ENCODE measurements at places on chromosomes 3 and 15. TPM values are rescaled to one million over a fixed set of nuclear protein-coding genes. Genes with fewer than 3 reads are reported as not detected.
A peak's percentile ranks its signal among the peaks of the same experiment; 100 is the strongest.

- H3K4me3 ChIP-seq = no peak overlapping the region
- H3K36me3 ChIP-seq = peaks cover 3% of the 10 kb centered on the region
- no peak for DNase-seq
- H3K4me1 ChIP-seq = peaks cover 7% of the 10 kb centered on the region
Observed at GRCh38 chr15:77305953-77306352, 114.0 kb downstream of the PEAK1 start.

- DNase-seq = no peak
- no peaks in the 10 kb centered on the region for H3K36me3 ChIP-seq
- no peak overlapping the region for H3K27ac ChIP-seq
- H3K27me3 ChIP-seq = no peaks in the 10 kb centered on the region
- no peak overlapping the region for H3K4me3 ChIP-seq
- peaks cover 10% of the 10 kb centered on the region for H3K4me1 ChIP-seq
Observed at GRCh38 chr3:13022348-13023234, 50.6 kb downstream of the IQSEC1 start.

DNA sequence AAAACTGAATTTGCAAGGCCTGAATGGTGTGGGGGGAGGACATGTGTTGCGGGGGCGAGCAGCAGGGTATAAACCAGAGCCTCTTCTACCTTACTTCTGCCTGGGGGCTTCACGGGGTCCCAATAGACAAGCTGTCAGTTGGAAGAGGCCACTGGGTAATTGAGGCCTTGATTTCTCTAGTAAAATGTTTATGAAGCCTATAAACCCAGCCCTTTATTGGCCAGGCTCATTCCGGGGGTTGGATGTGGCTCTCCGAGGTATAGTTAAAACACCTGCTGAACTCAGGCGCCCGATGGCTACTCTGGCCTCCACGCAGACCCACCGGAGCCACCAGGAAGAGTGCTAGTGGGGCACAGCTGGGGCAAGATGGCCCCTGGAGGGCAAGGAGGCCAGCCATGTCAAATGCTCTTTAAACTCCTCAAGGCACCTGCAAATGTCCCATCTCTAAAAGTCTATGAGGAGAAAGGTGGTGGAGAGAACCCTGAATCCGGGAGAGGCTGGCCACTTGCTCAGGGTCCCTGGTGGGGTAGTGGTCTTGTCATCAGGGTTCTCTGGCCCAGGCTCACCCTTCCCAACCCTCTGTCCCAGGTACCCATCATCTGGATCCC, 34.3 kb downstream of the IGDCC3 start:
- no peak overlapping the region for H3K4me3 ChIP-seq
- no peak for DNase-seq
- H3K36me3 ChIP-seq = no peaks in the 10 kb centered on the region
- no peak overlapping the region for H3K27ac ChIP-seq
- H3K4me1 ChIP-seq = no peaks in the 10 kb centered on the region
- peaks cover 11% of the 10 kb centered on the region for H3K27me3 ChIP-seq

GRCh38 chr3:52532838-52533622, 627 bp downstream of the NT5DC2 start:
- no peaks in the 10 kb centered on the region for H3K27me3 ChIP-seq
- peak overlapping the region; percentile 81 for H3K4me3 ChIP-seq
- peak; percentile 81 for DNase-seq
- peaks cover 18% of the 10 kb centered on the region for H3K4me1 ChIP-seq
- peaks cover 11% of the 10 kb centered on the region for H3K36me3 ChIP-seq

DNA sequence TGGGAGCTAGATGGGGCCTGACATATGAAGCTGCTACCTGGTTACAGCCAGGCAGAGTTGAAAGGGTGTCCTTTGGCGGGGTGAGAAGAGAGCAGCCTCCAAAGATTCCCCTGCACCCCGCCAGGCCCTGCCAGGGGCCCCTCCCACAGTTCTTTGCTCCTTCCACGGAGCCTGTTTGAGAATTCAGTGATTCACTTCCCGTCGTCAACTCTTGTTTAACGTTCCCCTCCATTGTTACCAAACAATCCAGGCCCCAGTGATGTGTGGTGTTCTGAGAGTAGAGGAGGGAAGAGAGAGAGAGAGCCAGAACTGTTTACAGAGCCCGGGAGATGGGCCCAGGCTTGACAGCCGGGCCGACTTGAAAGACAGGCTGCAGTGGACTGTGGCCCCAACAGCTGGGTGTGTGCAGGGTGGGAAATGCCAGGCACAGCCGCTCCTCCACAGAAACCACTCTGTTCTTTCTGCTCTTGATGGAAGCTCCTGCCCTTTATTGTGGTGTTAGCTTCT, 81.5 kb downstream of the SMAD3 start:
- peaks cover 14% of the 10 kb centered on the region for H3K36me3 ChIP-seq
- peaks cover 85% of the 10 kb centered on the region for H3K4me1 ChIP-seq
- peak overlapping the region; percentile 56 for H3K4me3 ChIP-seq
- peak overlapping the region; percentile 93 for H3K27ac ChIP-seq

- no peaks in the 10 kb centered on the region for H3K27me3 ChIP-seq
- H3K4me1 ChIP-seq = no peaks in the 10 kb centered on the region
- no peak overlapping the region for H3K27ac ChIP-seq
- no peak for DNase-seq
Observed at GRCh38 chr3:11465744-11466616, 177.7 kb downstream of the VGLL4 start.

- H3K4me3 ChIP-seq = peak overlapping the region; percentile 4
- H3K36me3 ChIP-seq = no peaks in the 10 kb centered on the region
- no peak for DNase-seq
- no peak overlapping the region for H3K27ac ChIP-seq
- H3K4me1 ChIP-seq = peaks cover 10% of the 10 kb centered on the region
Observed at GRCh38 chr3:156161172-156161571, 40.8 kb downstream of the KCNAB1 start.

- H3K36me3 ChIP-seq = no peaks in the 10 kb centered on the region
- no peak overlapping the region for H3K4me3 ChIP-seq
- no peak overlapping the region for H3K27ac ChIP-seq
- peaks cover 66% of the 10 kb centered on the region for H3K27me3 ChIP-seq
- H3K4me1 ChIP-seq = peaks cover 3% of the 10 kb centered on the region
Observed at GRCh38 chr3:186831798-186832197, 10.7 kb upstream of the ADIPOQ start.

DNA sequence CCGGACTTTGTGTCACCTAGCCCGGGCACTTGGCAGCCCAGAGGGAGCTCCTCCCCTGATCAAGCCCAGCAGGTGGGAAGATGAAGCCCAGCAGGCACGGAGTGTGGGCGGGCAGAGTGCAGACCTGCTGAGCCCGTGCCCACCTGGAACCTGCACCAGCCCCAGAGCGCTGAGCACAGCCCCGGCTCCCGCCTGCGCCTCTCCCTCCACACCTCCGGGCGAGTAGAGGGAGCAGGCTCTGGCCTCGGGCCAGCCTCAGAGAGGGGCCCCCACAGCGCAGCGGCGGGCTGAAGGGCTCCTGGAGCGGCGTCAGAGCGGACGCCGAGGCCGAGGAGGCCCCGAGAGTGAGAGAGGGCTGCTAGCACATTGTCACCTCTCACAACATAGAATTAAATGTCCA, 257.7 kb downstream of the VGLL3 start:
- no peak overlapping the region for H3K4me3 ChIP-seq
- H3K4me1 ChIP-seq = no peaks in the 10 kb centered on the region
- H3K27ac ChIP-seq = no peak overlapping the region
- H3K36me3 ChIP-seq = no peaks in the 10 kb centered on the region
- no peak for DNase-seq
- no peaks in the 10 kb centered on the region for H3K27me3 ChIP-seq

DNA sequence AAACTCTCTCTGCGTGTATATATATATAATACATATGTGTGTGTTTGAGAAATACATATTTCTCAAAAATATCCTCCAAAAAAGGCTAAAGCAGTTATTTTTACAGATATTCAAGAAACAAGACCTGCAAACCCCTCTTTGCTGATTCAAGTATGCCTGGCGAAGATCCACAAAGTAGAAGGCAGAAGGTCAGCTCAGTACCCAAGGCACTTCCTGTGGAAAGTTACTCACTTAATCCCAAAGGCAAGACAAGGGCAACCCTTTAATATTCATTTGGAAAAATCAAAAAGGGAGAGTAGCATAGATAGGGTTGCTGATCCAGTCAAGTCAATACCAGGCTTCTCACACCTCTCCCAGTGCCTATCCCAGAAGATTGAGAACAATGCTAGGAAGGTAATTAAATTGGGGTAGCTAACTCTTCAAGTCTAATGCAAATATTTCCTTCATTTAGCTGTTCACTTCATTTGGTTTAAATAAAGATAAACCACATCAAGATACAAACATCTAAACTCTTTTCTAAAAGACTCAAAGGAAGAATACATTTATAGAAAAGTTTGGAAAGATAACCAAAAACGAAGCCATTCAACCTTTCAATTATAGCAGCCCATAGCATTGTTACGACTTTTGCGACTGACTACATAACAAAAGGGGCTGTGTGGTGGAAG, 7.2 kb downstream of the COX17 start:
- peaks cover 10% of the 10 kb centered on the region for H3K4me1 ChIP-seq
- DNase-seq = no peak
- H3K27me3 ChIP-seq = no peaks in the 10 kb centered on the region
- H3K27ac ChIP-seq = no peak overlapping the region

DNA sequence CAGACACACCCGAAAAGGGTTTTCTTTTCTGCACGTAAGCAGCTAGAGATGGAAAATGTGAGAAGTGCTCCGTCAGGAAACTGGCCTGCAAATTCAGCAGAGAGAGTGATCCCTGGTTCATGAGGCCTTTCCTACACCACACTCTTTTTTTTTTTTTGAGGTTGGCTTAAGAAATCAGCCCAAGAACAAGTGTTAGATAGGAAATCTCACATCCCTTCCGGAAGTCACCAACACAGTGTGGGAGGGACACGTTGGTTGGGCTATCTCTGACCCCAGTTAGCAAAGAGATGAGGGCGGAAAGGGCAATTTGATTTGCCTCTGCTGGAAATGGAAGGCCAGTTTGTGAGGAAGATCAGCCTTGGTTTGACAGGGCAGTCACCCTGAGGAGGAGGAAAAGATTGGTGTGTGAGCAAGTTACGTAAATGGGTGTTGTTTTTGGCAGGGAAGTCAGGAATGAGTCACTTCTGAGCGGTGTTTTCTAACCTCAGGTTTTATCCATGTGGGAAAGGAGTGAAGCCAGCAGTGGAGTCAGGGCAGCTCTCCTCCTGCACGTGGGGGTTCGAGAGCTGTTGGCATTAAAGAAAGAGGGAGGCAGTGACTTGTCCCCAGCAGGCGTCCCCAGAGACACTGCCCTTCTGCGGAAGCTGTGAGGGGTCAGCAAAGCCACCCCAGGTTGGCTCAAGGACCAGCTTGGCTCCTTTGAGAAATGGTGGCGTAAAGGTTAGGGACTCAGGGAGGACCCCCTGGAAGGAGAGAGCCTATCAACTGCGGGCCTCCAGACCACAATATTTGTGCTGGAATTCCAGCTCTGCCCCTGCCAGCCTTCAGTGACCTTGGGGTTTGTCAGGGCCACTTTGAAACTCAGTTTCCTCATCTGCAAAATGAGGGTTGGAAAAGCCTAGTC, 237.6 kb upstream of the BHLHE40 start:
- DNase-seq = peak; percentile 71
- peaks cover 66% of the 10 kb centered on the region for H3K4me1 ChIP-seq
- no peaks in the 10 kb centered on the region for H3K27me3 ChIP-seq

DNA sequence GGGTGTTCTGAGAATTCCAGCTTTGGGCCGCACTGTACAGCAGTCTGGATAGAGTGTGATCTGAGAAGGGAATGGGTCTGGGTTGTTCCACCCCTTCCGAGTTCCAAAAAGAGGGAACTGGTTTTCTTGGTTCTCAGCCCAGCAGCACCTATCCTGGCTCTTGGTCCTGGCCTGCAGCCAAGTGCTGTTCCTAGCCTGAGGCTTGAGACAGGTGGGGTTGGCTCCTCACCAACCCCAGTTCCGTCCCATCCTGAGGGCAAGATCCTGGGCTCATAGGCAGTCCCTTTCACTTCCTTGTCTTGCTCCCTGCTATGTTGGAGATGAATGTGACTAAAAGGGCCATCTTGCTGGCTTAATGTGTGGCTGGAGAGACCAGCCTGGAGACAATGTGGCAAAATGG, 15.2 kb downstream of the IVD start:
- no peak overlapping the region for H3K4me3 ChIP-seq
- no peak overlapping the region for H3K27ac ChIP-seq
- H3K27me3 ChIP-seq = no peaks in the 10 kb centered on the region
- H3K4me1 ChIP-seq = no peaks in the 10 kb centered on the region
- peaks cover 4% of the 10 kb centered on the region for H3K36me3 ChIP-seq

DNA sequence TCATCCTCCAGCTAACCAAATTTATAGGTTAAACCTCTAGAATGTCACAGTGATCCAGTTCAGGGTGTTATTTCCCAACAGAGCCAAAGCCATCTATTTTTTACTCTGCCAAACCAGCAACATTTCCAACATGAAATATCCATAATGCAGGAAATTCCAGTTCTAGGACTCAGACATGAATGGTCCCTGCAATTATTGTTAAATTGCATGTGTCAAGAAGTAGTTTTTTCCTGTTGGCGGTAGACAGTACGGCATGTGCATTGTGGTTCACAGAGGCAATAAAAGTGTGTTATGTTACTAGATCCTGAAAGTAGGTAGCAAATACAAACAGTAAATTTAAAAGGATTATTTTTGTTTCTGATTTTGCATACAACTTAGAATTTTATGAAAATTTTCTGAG, 215.7 kb upstream of the THBS1 start:
- H3K36me3 ChIP-seq = no peaks in the 10 kb centered on the region
- no peaks in the 10 kb centered on the region for H3K4me1 ChIP-seq
- DNase-seq = no peak
- peaks cover 2% of the 10 kb centered on the region for H3K27me3 ChIP-seq
- no peak overlapping the region for H3K4me3 ChIP-seq
- no peak overlapping the region for H3K27ac ChIP-seq

DNA sequence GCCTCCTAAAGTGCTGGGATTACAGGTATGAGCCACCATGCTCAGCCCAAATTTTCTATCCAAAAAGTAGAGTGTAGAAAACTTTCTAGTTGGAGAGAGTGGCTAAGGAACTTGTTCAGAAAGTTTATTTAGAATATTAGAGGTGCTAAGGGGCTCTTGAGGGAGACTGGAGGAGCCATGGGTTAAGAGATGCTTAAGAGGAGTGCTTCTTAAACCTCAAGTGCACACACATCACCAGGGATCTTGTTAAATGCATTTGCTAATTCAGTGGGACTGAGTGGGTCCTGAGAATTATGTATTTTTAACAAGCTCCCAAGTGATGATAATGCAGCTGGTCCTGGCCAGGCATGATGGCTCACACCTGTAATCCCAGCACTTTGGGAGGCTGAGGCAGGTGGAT, 29.7 kb upstream of the SLMAP start:
- H3K4me3 ChIP-seq = no peak overlapping the region
- no peak for DNase-seq
- H3K4me1 ChIP-seq = no peaks in the 10 kb centered on the region
- H3K27ac ChIP-seq = no peak overlapping the region
- no peaks in the 10 kb centered on the region for H3K36me3 ChIP-seq

GRCh38 chr3:102129760-102130608, 280.7 kb downstream of the NFKBIZ start:
- peaks cover 5% of the 10 kb centered on the region for H3K36me3 ChIP-seq
- no peaks in the 10 kb centered on the region for H3K27me3 ChIP-seq
- DNase-seq = peak; percentile 57
- peaks cover 18% of the 10 kb centered on the region for H3K4me1 ChIP-seq
- no peak overlapping the region for H3K27ac ChIP-seq
- no peak overlapping the region for H3K4me3 ChIP-seq

GRCh38 chr15:67370206-67370954, 115.8 kb downstream of the IQCH start:
- H3K36me3 ChIP-seq = no peaks in the 10 kb centered on the region
- peaks cover 36% of the 10 kb centered on the region for H3K27me3 ChIP-seq
- no peak overlapping the region for H3K4me3 ChIP-seq
- DNase-seq = no peak

MOBP gene
- not detected for total RNA-seq

CAMKV gene
- total RNA-seq = 1.2 TPM

CACNA2D2 gene
- 0.23 TPM for total RNA-seq

KNG1 gene
- not detected for total RNA-seq

SLC15A2 gene
- 0.95 TPM for total RNA-seq

SLC24A5 gene
- total RNA-seq = not detected

TGM5 gene
- total RNA-seq = 0.07 TPM

Measured in activated CD4-positive, alpha-beta T cell treated with anti-CD3 and anti-CD28 coated beads, Interleukin-2, amount 10 ng/mL, durations not matched to agents 24 days and 14 days (primary cell).